ENCODE measurements at places on chromosomes 11 and 22. TPM values are rescaled to one million over a fixed set of nuclear protein-coding genes. Genes with fewer than 3 reads are reported as not detected.

- no peaks in the 10 kb centered on the region for H3K27me3 ChIP-seq
- H3K4me1 ChIP-seq = no peaks in the 10 kb centered on the region
- no peak for DNase-seq
- H3K27ac ChIP-seq = no peak overlapping the region
- H3K4me3 ChIP-seq = no peak overlapping the region
Measured at GRCh38 chr11:92789761-92790160, 179.7 kb upstream of the MTNR1B start.

- H3K27me3 ChIP-seq = no peaks in the 10 kb centered on the region
- H3K36me3 ChIP-seq = peaks cover 18% of the 10 kb centered on the region
- peaks cover 13% of the 10 kb centered on the region for H3K4me1 ChIP-seq
- peak overlapping the region; percentile 70 for H3K4me3 ChIP-seq
- no peak for DNase-seq
Measured at GRCh38 chr11:66467756-66468155, 1.1 kb downstream of the PELI3 start.

NUDT8 gene
- 14.0 TPM for total RNA-seq

GRCh38 chr11:64313491-64314145, 3.7 kb downstream of the TRMT112 start:
- no peak for DNase-seq
- H3K27me3 ChIP-seq = no peaks in the 10 kb centered on the region
- no peak overlapping the region for H3K27ac ChIP-seq
- no peak overlapping the region for H3K4me3 ChIP-seq
- peaks cover 43% of the 10 kb centered on the region for H3K36me3 ChIP-seq

GRCh38 chr22:36741968-36742367, 34.0 kb downstream of the IFT27 start:
- H3K36me3 ChIP-seq = no peaks in the 10 kb centered on the region
- no peak overlapping the region for H3K4me3 ChIP-seq
- H3K4me1 ChIP-seq = no peaks in the 10 kb centered on the region
- no peak overlapping the region for H3K27ac ChIP-seq
- DNase-seq = no peak
- peaks cover 32% of the 10 kb centered on the region for H3K27me3 ChIP-seq

TRIM29 gene
- total RNA-seq = not detected

GRCh38 chr11:122758339-122758738, 80.0 kb upstream of the CRTAM start:
- DNase-seq = no peak
- no peak overlapping the region for H3K27ac ChIP-seq
- no peak overlapping the region for H3K4me3 ChIP-seq
- no peaks in the 10 kb centered on the region for H3K27me3 ChIP-seq
- H3K36me3 ChIP-seq = no peaks in the 10 kb centered on the region
- H3K4me1 ChIP-seq = no peaks in the 10 kb centered on the region

GRCh38 chr11:23727794-23728193, 769.1 kb upstream of the LUZP2 start:
- no peak overlapping the region for H3K27ac ChIP-seq
- DNase-seq = no peak
- no peaks in the 10 kb centered on the region for H3K36me3 ChIP-seq
- H3K4me3 ChIP-seq = no peak overlapping the region
- no peaks in the 10 kb centered on the region for H3K27me3 ChIP-seq

- H3K27ac ChIP-seq = no peak overlapping the region
- H3K27me3 ChIP-seq = no peaks in the 10 kb centered on the region
- H3K4me1 ChIP-seq = peaks cover 14% of the 10 kb centered on the region
Measured at GRCh38 chr22:28917747-28918549, 34.6 kb downstream of the ZNRF3 start.

OR4A16 gene
- total RNA-seq = not detected

GRCh38 chr11:124415356-124415923, 9.2 kb downstream of the OR8B4 start:
- H3K27me3 ChIP-seq = no peaks in the 10 kb centered on the region
- no peak overlapping the region for H3K27ac ChIP-seq
- no peak for DNase-seq

DNA sequence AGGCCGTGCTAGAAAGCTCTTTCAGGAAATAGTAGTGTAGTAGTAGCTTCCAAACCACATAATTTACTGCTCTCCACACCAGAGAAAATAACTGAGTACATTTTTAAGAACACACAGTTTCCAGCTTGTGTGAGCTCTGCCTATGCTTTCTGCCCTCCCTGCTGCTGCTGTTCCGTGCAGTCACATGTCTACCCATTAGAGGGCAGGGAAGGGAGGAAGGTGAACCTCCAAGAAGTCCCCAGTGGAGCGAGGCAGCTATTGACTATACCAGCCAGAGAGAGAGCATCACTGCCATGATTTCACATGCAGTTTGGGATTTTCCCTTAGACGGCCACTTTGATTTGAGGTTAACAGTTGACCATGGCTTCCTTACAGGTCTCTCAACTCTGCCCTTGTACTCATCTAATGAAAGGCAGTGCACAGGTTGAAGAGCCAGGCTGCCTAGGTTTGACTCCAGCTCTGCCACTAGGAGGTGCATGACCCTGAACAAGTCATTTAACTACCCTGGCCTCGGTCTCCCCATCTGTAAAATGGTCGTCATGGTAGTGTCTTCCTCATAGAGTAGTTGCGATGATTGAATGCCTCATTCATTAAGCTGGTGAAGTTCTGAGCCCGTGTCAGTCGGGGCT, 19.7 kb upstream of the CTTN start:
- H3K36me3 ChIP-seq = peaks cover 88% of the 10 kb centered on the region
- no peak overlapping the region for H3K27ac ChIP-seq
- DNase-seq = no peak
- H3K27me3 ChIP-seq = no peaks in the 10 kb centered on the region

GRCh38 chr11:134485316-134485715, 73.3 kb upstream of the B3GAT1 start:
- H3K27ac ChIP-seq = no peak overlapping the region
- no peaks in the 10 kb centered on the region for H3K36me3 ChIP-seq
- H3K4me1 ChIP-seq = no peaks in the 10 kb centered on the region
- H3K4me3 ChIP-seq = no peak overlapping the region
- no peaks in the 10 kb centered on the region for H3K27me3 ChIP-seq

GRCh38 chr11:3929649-3930048, 74.2 kb downstream of the STIM1 start:
- no peak overlapping the region for H3K27ac ChIP-seq
- H3K36me3 ChIP-seq = no peaks in the 10 kb centered on the region
- H3K4me1 ChIP-seq = no peaks in the 10 kb centered on the region
- H3K27me3 ChIP-seq = no peaks in the 10 kb centered on the region
- no peak for DNase-seq

GRCh38 chr22:35649026-35649553, 844 bp downstream of the APOL6 start:
- peaks cover 3% of the 10 kb centered on the region for H3K36me3 ChIP-seq
- no peaks in the 10 kb centered on the region for H3K27me3 ChIP-seq
- peak overlapping the region; percentile 46 for H3K4me3 ChIP-seq
- peak; percentile 13 for DNase-seq

- no peak for DNase-seq
- no peak overlapping the region for H3K27ac ChIP-seq
- H3K36me3 ChIP-seq = no peaks in the 10 kb centered on the region
- H3K27me3 ChIP-seq = no peaks in the 10 kb centered on the region
- no peak overlapping the region for H3K4me3 ChIP-seq
Measured at GRCh38 chr11:134666273-134667174, 254.5 kb upstream of the B3GAT1 start.

OR6Q1 gene
- not detected for total RNA-seq

GRCh38 chr11:101444851-101445250, 139.0 kb downstream of the TRPC6 start:
- DNase-seq = no peak
- no peaks in the 10 kb centered on the region for H3K27me3 ChIP-seq
- no peak overlapping the region for H3K4me3 ChIP-seq

GRCh38 chr11:14331476-14332136, 27.4 kb downstream of the RRAS2 start:
- no peaks in the 10 kb centered on the region for H3K27me3 ChIP-seq
- 0 out of 2 replicates have a peak, but pooled peaks cover 3% of the 10 kb centered on the region for H3K36me3 ChIP-seq
- peaks cover 11% of the 10 kb centered on the region for H3K4me1 ChIP-seq
- DNase-seq = no peak
- H3K27ac ChIP-seq = no peak overlapping the region

DNA sequence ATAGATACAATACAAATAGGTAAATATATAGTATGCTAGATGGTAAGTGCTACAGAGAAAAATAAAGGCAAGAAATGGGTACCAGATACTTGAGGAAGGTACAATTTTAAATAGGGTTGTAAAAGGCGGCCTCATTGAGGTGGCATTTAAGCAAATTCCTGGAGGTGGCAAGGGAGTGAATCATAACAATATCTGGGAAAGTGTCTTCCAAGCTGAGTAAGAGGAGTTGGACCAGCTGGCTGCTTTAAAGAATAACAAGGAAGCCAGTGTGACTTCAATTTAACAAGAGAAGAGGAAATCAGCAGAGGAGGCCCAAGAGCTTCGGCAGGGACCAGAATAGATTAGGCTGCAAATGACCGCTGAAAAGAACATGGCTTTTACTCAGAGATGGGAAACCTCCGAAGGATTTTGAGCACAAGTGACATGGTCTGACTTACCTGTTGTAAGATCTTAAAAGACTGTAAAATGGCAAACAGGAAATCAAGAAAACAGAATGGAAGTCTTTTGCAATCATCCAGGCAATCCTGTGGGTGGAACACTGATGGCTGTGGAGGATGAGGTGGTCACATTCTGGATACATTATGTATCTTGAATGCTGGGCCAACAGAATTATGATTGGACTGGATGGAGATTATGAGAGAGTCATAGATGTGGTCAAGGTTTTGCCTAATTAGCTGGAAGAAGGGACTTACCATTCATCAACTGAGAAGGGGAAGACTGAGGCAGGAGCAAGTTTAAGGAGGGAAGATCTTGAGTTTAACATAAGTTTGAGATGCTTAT, 77.2 kb downstream of the RDX start:
- DNase-seq = no peak
- no peak overlapping the region for H3K27ac ChIP-seq
- no peaks in the 10 kb centered on the region for H3K27me3 ChIP-seq
- H3K4me3 ChIP-seq = no peak overlapping the region
- no peaks in the 10 kb centered on the region for H3K4me1 ChIP-seq
